ENCODE measurements at places on chromosomes 7 and 10.

- DNase-seq: no peak
Observed at GRCh38 chr7:24024276-24025068, 259.5 kb upstream of the NPY start.

DNA sequence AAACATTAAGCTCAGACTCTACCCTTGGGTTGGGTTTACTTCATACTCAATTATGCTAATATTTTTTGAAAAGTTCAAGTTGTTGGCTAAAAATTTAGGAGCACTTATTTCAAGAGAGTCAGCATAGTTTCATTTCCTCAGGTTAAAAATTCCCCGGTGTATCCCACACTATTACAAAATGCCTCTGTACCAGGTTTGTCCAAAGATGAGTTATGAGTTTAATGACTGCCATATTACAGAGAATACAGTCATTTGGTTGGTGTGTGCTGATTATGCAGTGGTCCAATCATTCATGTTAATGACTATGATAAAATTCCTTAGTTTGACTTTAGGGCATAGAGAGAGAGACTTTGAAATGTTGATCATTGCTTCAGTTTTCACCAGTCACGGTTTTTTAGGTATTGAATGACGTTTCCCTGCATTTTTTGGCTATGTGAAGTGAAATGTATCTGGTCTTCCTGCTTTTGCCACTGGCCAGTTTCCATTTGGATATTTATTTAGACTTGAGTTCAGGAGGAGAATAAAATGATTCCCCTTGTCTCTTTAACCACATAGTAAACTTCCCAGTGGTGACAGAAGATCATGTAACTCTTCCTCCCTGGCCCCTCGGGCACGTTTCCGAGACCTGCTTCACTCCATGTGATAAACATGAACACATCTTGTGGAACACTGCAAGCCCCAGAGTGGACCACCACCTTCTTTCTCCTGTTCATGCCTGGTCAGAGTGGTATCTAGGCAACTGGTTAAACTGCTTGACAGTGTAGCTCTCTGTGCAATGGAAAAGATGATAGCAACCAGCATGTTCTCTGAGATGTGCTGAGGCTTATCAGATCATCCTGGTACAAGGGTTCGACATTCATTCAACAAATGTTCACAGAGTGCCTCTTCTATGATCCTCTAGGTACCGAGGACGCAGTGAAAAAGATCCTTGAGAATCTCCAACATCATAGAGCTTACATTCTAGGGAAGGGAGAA is 153.6 kb downstream of the CACNB2 start:
- DNase-seq: no peak

- no peak for DNase-seq
Observed at GRCh38 chr10:115044891-115045290, 48.3 kb upstream of the ATRNL1 start.

DNA sequence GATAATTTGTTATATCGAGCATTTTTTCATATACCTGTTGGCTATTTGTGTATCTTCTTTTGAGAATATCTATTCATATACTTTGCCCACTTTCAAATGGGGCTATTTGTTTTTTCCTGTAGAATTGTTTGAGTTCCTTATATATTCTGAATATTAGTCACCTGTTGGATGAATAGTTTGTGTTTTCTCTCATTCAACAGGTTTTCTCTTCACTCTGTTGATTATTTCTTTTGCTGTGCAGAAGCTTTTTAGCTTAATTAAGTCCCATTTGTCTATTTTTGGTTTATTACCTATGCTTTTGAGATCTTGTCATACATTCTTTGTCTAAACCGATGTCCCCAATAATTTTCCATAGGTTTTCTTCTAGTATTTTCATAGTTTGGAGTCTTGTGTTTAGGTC is 65.3 kb downstream of the VTI1A start:
- no peak for DNase-seq

GRCh38 chr10:102635377-102635776 is 8.9 kb upstream of the TRIM8 start:
- peak; percentile 92 for DNase-seq

GRCh38 chr7:149635561-149636329 is 137.6 kb downstream of the ZNF467 start:
- no peak for DNase-seq

DNA sequence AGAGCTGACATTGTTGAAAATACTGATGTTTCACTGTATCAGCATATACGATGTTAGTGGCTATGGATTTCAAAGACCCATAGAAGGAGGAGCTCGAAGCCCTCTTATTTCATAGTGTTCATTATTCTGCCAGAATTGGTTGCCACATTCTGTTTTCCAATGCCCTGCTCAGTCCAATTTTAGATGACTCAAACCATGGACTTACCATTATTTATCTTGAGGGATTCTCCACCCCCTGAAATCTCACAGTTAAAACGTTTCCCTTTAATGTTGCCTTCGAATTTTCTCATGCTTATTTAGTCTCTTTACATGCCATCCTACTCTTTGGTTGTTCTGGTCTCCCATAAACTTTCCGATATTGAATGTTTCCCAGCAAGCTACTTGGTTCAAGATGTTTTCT is 264.5 kb downstream of the HDAC9 start:
- no peak for DNase-seq

DNA sequence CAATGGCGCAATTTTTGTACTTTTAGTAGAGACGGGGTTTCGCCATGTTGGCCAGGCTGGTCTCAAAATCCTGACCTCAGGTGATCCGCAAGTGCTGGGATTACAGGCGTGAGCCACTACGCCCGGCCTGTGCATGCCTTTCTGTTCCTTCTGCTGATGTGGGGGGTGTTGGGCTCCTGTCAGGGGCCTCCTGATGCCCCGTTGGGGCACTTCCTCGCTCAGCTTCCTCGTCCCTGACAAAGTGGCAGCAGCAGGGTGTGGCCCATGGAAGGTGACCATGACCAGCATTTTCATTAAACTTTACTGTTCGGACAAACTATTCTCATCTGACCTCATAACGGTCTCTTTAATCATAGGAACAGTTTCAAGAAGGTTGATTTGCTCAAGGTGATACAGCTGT is 69.4 kb downstream of the TBXAS1 start:
- no peak for DNase-seq

DNA sequence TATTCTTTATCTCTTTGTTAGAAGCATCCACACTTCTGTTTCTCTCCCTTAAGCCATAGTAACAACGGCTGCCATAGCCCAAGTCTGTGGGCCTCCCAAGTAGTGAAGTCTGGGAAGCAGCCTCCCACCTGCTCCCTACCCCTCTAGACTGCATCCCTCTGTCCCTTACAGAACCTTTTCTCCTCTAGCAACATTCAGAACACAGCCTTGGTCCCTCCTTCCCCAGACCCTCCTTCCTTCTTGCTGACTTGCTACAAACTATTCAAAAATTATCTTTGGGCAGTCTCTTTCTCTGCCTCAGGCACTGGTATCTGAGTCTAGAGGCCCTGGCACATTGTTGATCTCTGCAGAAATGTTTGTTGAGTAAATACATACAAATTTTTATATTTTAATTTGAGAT is 2.3 kb upstream of the NYAP1 start:
- DNase-seq: no peak

GRCh38 chr7:142894985-142895593 is 9.5 kb upstream of the TRPV6 start:
- no peak for DNase-seq

GRCh38 chr10:68506411-68506810 is 20.9 kb downstream of the SLC25A16 start:
- no peak for DNase-seq

DNA sequence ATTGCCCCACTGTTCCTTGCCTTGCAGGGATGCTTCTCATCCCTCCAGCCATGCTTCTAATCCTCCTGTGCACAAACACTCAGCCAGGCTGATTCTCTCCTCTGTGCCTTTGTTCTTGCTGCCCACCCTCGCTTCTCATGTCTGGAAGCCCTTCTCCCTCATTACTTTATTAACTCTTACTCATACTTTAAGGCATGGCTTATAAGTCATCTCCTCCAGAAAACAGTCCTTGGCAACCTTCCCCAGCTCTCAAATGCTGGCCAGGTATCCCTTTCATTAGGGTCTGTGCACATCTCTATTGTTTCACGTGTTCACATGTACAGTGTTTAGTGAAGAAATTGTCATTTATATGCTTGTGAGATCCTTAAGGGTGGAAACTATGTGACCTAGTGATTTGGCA is 62.9 kb downstream of the ITGB8 start:
- no peak for DNase-seq

DNA sequence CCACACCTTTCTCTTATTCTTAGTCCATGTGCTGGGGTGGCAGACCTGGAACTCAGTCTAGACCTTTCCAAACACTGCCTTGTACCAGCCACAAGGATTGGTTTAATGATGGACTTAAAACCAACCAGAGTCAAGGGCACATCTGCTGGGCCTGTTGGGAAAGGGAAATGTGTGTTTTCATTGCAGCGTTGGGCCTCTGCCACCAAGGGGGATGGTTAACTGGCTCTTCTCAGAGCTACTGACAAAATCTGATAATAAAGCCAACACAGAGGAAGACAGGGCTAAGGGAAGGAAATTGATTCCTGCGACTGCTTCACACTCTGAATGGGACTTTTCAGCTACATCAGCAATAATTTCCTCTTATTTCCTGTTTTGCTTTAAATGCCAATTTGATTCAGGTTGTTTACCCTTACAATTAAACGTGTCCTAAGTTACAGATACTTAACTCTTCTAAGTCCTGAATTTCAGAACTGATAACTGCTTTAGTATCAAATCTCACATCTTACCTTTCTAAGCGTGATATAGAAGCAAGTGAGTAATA is 68.4 kb upstream of the MALRD1 start:
- no peak for DNase-seq

GRCh38 chr10:58348571-58349033 is 13.8 kb downstream of the UBE2D1 start:
- no peak for DNase-seq

DNA sequence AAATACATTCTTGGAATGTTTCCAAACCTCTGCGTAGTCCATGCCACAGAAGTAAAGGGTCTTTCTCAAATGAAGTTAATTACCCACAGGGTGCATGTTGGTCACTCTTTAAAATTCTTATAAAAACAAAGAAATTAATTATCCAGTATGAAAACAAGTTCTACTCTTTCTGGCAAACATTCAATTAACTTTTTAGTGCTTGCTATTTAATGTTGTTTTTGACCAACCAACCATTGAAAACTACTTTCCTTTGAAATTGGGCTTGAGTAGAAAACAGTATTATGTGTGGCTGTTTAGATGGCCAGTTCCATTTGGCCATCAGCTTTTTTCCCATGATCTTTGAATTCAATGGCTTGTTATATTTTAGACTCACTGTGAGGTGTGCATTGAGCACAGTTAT is 83.0 kb downstream of the TAF3 start:
- no peak for DNase-seq

- no peak for DNase-seq
Observed at GRCh38 chr10:24406809-24407483, 198.0 kb downstream of the KIAA1217 start.

DNA sequence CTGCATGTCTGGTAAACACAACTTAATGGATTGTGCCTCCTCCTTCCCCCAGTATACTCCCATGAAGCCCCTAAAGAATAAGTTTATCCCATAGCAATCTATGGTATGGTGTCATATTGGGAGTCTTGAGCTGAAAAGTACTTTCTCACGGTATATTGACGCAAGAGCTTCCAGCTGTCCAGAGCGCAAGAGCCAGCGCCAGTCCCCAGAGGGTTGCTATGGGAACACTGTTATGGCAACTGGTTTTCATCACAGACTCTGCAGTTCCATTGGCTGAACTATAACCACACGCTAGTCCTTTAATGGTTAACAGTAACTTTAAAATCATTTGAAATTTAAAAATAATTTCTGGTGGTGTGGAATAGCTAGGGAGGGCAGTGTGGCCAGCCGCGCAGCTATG is 46.9 kb downstream of the PRPF18 start:
- DNase-seq: no peak

GRCh38 chr7:128497405-128497804 is 20.9 kb downstream of the METTL2B start:
- DNase-seq: no peak

DNA sequence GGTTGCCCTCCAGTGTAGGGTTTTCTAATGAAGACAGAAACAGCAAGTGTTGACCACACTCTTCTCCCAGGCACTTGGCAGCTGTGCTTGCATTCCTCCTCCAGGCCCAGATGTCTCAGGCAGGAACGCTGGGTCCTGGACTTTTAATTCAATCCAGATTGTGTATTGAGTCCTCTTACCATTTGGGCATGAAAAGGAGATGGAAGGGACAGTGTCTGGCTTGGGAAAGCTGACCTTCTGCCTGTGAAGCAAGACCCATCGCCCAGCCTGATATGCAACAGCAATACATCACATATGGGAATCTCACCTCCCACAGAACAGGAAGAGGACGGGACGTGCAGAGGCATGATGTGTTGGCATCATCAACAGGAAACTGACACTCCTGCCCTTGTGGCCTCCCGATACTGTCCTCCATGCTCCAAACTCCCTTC is 174.4 kb upstream of the LYZL2 start:
- no peak for DNase-seq

- no peak for DNase-seq
Observed at GRCh38 chr10:278707-279106, 143.5 kb downstream of the ZMYND11 start.

DNA sequence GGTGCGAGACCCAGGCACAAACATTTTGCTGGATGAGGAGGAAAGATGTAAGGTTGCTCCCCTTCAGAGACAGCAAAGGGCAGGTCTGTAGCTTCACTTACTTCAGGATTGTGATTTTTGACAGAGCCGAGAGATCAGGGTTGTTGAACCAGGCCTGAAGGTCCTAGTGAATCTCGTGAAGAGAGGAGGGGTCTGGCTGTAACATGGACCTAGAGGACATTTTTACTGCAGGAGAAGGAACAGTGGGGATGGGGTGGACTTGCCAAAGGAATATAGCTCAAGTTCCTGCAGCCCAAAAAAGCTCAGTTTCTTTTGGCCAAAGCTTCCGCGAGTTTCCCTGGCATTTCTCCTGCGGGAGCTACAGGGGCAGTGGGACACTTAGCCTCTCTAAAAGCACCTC is 976 bp upstream of the EGFR start:
- DNase-seq: no peak

DNA sequence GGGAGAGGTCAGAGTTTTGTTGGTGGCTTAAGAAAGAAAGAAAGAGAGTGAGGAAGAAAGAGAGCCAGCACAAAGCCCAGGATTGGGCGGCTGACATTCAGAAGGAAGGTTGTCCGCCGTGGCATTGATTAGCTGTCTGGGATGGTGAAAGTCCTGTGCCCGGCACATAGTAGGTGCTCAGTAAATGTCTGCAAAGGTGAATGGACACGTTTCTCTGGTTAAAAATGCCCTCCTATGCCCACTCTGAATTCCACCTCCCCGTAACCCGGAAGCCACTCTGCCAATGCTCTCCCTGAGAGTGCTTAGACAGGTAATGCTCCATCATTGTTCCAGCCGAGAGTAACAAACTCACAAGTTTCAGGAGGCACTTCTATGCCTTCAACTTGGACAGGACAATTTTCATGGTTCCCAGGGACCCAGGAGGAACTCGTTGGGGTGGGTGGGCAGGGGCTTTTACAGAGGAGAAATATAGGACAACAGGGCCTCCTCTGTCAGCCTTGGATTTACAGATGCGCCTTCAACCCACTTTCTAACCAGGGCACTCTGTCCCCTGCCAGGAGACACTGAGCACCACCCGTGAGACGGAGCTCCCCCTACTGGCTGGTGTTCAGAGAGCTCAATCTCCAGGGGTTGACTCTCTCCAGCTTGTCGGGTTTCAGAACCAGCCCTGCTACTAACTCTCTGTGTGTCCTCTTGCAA is 411.5 kb upstream of the ZMIZ1 start:
- peak; percentile 92 for DNase-seq

Data from Kasumi-1 (cell line).